Activated CD8-positive, alpha-beta T cell treated with anti-CD3 and anti-CD28 coated beads for 36 hours (primary cell): ENCODE measurements at places on chromosomes 7 and 10. TPM values are rescaled to one million over a fixed set of nuclear protein-coding genes. Genes with fewer than 3 reads are reported as not detected.

Gene PNLIPRP2
- total RNA-seq, result not detected

Gene FAM24B
- 10.6 TPM for total RNA-seq

Gene CDC14C
- total RNA-seq, result not detected

Gene KNDC1
- total RNA-seq, result not detected

Gene ZNF33B
- total RNA-seq, result 5.8 TPM

Gene LRRC18
- not detected for total RNA-seq

Gene OR2F2
- not detected for total RNA-seq

Gene CD36
- not detected for total RNA-seq

Gene OPN1SW
- not detected for total RNA-seq

Gene GPR146
- total RNA-seq, result 5.6 TPM

Gene GIMAP2
- total RNA-seq, result 42.7 TPM
